ENCODE measurements at places on chromosomes 4 and X. TPM values are rescaled to one million over a fixed set of nuclear protein-coding genes. Genes with fewer than 3 reads are reported as not detected.
A peak's percentile ranks its signal among the peaks of the same experiment; 100 is the strongest.

Gene RHOXF2
- total RNA-seq: not detected

DNA sequence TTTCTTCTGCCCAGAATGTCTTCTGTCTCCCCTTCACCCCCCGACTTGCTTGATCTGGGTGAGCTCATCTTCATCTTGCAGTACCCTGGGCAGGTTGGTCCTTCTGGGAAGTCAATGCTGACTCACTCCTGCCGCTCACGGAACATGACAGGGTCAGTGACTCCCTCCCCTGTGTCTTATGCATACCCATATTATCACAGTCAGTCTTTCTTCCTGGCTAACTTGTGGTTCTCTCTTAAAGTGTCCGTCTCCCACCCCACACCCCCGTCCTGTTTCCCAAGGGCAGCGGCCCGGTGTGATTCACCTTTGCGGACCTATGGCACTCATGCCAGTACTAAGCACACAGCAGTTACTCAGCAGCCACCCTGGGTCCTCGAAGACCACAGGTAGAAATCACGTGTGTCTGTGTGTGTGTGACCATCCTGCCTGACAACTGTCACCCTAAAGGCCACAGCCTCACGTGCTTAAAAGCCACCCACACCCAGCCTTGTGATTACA lies 17.7 kb downstream of the IQSEC2 start:
- DNase-seq: no peak

GRCh38 chr4:125313497-125313896 lies 1.3 kb upstream of the FAT4 start:
- peak; percentile 17 for DNase-seq

GRCh38 chr4:162117051-162117450 lies 46.7 kb downstream of the FSTL5 start:
- no peak for DNase-seq

Gene SMIM10
- total RNA-seq: 7.4 TPM

- DNase-seq: no peak
Measured at GRCh38 chrX:107465932-107466620, 16.6 kb downstream of the FRMPD3 start.

Data from thyroid gland (tissue), 4 donors.